ENCODE measurements at places on chromosomes 2 and 18.

GRCh38 chr2:63189026-63189425 lies 138.4 kb downstream of the OTX1 start:
- DNase-seq: no peak

DNA sequence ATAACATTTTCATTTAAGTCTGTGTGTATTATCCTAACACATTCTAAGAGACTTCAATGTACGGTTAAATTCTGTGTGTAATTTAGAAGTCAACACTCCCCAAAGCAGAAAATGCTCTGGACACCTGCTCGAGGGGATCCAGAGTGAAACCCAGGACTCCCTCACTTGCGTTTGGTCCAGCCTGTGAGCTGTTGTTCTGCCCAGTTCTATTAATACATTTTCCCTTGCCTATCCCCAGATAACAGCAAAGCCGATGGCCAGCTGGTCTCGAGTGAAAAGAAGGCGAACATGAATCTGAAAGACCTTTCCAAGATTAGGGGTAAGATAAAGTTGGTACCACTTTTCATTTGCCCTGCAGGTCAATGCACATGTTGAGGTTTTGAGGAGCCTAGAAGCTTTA lies 31.0 kb upstream of the SP100 start:
- no peak for DNase-seq

DNA sequence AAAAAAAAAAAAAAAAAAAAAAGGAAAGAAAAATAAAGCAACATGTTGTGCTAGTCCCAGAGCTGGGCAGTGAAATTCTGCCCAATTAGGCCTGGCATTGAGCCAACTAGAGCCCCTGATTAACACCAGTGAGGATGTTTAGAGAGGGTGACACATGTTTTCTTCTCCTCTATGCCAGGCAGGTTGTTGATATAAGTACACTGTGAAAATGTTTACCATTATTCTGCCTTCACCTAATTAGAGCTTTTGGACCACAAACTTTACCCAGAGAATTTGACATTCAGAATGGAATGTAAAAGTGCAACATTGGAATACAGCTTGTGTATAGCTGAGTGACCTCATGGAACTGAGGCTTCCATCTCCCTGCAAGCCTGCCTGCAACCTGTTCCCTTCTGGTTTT lies 95.9 kb upstream of the MSH2 start:
- DNase-seq: no peak

DNA sequence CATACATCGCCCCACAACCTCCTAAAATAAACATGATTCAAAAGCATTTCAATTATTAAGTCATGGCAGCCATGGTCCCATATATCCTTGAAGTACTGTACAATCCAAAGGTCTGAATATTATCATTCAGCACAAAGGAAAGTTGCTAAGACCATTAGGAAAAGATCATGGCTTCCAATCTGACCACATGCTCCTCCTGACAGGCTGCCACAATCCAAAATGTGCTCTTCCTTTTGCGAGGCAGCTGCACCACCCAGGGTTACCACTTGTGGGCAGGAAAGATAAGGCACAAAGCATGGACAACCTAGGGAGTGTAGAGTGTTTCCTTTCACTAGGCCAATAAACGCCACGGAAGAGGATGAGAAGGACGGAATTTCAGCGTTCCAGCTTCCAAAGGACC lies 5.4 kb downstream of the BOLA3 start:
- no peak for DNase-seq

- DNase-seq: no peak
Measured at GRCh38 chr2:198273660-198274059, 469.3 kb downstream of the PLCL1 start.

DNA sequence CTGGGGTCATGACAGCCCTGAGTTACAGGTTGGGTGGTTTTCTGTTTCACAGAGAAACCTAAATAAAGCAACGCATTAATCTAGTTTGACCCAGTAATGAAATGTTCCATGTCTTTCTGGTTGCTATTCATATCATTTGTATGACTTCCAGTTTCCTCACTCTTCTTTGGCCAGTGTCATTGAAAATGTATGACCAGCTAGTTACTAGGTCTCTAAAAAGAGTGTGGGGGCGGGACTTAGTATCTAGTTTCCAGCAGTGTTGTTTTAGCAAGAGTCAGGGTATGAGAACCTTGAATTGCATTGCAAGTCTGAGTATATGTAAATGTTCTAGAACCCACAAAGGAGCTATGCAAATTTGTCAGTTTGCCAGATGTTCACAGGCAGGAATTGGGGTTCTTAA lies 47.7 kb downstream of the SLC9A2 start:
- DNase-seq: no peak

GRCh38 chr2:181891966-181892798 lies 652 bp downstream of the ITPRID2 start:
- DNase-seq: peak; percentile 6

DNA sequence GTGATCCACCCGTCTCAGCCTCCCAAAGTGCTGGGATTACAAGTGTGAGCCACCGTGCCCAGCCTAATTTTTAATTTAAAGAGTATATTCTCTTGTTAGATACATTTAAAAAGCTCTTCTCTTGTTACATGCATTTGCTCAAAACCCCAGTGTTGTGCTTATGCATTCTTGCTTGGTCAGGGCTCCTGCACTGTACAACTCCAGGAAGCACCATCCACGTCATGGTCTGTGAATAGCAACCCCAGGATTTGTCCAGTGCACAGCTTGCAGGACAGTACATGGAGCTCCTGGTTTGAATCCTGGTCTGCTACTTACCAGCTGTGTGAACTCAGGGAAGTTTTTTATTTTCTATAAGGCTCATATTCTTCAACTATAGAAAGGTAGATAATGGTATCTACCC lies 80.8 kb downstream of the MDH1 start:
- no peak for DNase-seq

GRCh38 chr18:37955201-37955600 lies 389.6 kb upstream of the CELF4 start:
- no peak for DNase-seq

DNA sequence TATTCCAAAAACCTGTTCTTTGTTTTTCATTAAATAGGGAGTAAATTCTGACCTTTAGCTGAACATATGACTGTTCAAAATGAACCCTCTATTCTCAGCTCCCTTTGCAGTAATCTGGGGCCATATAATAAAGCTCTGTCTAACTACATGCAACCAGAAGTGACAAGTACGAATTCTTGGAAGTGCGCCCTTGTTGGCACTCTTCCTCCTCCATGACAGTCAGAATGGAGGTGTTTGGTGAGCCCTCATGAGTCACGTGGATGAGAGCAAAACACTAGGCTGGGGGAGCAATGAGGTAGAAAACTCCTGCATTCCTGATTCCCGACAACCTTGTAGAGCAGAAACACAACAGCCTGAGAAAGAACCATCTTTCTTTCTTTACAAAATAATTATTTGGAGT lies 552.9 kb downstream of the FBXO15 start:
- DNase-seq: no peak

DNA sequence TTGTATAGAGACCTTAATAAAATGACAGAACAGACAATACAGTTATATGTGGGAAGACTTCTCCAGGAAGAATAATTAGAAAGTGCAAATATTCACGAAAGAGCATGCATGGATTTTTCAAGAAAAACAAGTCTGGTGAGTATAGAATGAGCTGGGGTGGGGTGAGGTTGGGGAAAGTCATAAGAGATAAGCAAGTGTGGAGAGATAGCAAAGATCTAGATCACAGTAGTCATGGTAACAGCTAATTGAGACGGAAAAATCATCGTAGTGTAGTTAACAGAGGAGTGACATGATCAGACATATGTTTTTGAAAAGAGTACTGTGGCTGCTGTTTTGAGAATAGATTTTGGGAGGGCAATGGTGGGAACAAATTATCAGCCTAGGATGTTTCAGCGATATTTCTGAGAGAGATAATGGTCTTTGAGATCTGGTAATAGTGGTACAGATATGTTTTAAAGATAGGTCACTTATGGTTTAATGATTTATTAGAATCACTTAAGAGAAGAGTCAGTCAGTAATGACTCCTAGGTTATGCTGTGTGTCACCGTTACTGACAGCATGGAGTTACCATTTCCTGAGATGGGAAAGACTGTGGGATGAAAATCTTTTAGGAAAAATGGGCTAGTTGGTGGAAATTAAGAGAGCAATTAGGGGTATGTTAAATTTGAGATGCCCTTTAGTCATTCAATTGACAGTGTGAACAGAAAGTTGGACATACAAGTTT lies 248.5 kb upstream of the SLC8A1 start:
- no peak for DNase-seq

GRCh38 chr2:144686518-144687215 lies 166.7 kb upstream of the ZEB2 start:
- no peak for DNase-seq

DNA sequence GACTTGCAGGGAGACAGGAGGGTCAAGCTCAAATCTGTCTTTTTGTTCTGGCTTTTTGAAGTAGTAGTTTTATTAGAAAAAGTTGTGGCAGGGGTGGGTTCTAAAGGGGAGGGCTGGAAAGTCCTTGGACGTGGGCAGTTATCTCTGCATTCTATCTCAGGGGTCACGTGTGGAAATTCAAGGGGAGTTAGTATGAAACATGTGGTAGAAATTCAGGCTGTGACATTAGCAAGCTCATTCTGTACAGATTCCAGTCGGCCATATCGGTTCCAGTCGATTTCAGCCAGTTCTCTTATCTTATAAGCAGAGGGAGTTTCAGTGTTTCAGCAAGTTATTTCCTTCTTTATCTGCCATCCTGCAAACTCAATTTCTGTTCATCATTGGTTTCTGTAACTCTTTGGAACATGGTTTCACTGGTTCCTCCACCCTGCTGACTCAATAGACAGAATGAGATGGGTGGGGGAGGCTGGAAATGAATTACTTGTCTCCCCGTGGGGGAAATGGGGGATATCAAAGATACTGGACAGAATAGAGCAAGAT lies 53.0 kb downstream of the RAB27B start:
- DNase-seq: no peak

DNA sequence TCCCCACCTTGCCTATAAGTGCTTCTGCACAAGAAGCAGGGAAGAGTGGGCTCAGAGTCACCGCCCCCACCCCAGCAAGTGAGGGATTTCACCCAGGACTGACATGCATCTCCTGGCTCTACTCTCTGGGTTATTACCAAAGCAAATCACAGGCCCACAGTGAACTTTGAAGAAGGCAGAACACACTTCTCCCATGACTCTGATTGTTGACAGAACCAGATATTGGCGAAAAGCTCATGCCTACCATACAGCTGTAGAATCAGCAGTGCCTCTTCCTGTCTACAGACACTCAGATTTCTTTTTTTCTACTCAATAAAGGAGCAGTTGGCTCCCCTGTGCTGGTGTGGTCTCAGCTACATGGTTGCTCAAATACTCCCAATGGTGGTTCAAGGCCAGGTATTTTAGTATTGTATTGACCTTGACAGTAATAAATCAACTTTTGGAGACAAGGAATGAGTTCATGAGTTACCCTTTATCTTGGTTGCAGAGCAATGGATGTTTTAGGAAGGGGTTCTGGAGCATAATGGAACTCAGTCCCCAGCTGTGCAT lies 512.9 kb upstream of the ID2 start:
- DNase-seq: no peak

- no peak for DNase-seq
Measured at GRCh38 chr2:90069290-90069894, 1377.9 kb downstream of the RPIA start.

DNA sequence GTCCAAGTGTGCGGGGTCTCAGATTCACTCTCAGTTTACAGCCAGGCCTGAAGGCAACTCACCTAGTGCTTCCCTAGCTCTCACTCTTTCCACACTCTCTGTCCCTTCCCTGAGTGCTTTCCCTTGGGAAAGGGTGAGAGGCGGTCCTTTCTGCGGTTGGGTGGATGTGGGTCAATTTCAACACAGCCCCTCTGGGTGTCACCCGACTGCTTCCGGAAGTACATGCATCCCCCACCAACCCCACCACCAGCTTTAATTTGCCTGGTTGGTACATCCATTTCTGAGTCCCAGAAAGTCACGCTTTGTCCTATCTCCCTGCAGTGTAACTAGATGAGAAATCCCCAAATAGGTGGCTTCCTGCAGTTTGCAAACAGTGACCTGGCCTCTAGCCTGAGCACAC lies 307.3 kb upstream of the MEIS1 start:
- no peak for DNase-seq

GRCh38 chr2:231360881-231361371 lies 34.6 kb upstream of the B3GNT7 start:
- no peak for DNase-seq

- DNase-seq: no peak
Measured at GRCh38 chr2:42795841-42796301, 3.5 kb upstream of the HAAO start.

DNA sequence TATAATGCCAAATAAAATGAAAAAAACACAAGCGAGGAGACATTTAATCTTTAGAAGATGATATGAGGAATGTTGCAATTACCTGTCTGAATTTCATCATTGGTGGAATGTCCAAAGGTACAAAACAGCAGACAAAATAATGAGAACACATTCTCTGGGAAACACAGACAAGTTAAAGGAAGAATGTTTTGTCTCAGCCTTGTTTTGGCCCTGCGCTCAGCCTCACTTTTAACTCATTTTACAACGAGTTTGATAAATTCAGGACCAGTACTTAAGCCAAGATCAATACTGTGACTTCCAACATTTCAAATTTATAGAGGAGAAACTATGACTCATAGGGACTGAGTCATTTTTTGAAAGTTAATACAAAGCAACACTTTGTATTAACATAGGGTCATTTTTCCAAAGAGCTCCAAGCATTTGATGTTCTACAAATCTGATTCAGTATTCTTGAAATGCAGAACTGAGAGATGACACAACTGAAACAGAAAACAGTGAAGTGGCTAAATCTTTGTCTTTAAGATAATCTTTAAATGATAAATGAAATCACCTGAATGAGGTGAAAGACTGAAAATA lies 833.2 kb upstream of the CHAC2 start:
- no peak for DNase-seq

GRCh38 chr2:84048964-84049363 lies 410.1 kb downstream of the SUCLG1 start:
- DNase-seq: no peak

DNA sequence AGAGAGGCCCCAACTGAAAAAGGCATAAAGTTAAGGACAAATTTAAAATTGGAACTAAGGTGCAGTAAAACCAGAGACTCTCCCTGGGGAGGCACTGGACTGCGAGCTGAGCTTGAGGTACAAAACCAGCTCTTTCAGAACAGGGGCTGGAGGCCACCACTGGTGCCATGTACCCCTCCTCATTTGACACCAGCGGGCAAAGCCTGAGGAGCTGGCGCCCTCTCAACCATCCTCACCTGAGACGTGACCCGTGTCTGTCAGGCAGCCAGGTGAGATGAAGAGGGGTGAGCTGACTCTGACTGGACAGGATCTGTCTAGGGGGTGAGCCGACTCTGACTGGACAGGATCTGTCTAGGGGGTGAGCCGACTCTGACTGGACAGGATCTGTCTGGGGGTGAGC lies 68.5 kb downstream of the TMEM18 start:
- DNase-seq: no peak

- DNase-seq: no peak
Measured at GRCh38 chr2:203126996-203127395, 111.8 kb upstream of the CYP20A1 start.

Measured in activated naive CD4-positive, alpha-beta T cell (primary cell).